Heart left ventricle (tissue), 16 donors: ENCODE measurements at places on chromosomes 13 and 19. TPM values are rescaled to one million over a fixed set of nuclear protein-coding genes. Genes with fewer than 3 reads are reported as not detected.

The MRPL54 gene
- polyA plus RNA-seq: 76.8 TPM

The IFNL1 gene
- polyA plus RNA-seq: not detected

The CRLF1 gene
- polyA plus RNA-seq: 50.2 TPM

The MYBPC2 gene
- not detected for polyA plus RNA-seq

The GDF15 gene
- polyA plus RNA-seq: 0.50 TPM

The ITGBL1 gene
- polyA plus RNA-seq: 2.1 TPM

The SLC8A2 gene
- polyA plus RNA-seq: not detected

The ZNF726 gene
- 0.24 TPM for polyA plus RNA-seq

The KLHL1 gene
- polyA plus RNA-seq: not detected

The ANGPTL8 gene
- polyA plus RNA-seq: 10.2 TPM

The GIPR gene
- polyA plus RNA-seq: 8.1 TPM

The NOSIP gene
- polyA plus RNA-seq: 91.3 TPM

The FUT3 gene
- polyA plus RNA-seq: not detected

The TNFRSF19 gene
- polyA plus RNA-seq: 9.1 TPM

The SRRM5 gene
- 0.15 TPM for polyA plus RNA-seq

The KANK3 gene
- 19.4 TPM for polyA plus RNA-seq

The HIPK4 gene
- polyA plus RNA-seq: 0.08 TPM

The CEACAM4 gene
- polyA plus RNA-seq: 0.46 TPM

The RXFP2 gene
- not detected for polyA plus RNA-seq

The GAPDHS gene
- polyA plus RNA-seq: not detected

The ZFR2 gene
- 0.08 TPM for polyA plus RNA-seq

The SLC10A2 gene
- not detected for polyA plus RNA-seq

The LILRA2 gene
- 0.71 TPM for polyA plus RNA-seq
